Panc1 (cell line): ENCODE measurements at places on chromosomes 3 and 15. TPM values are rescaled to one million over a fixed set of nuclear protein-coding genes. Genes with fewer than 3 reads are reported as not detected.

DNA sequence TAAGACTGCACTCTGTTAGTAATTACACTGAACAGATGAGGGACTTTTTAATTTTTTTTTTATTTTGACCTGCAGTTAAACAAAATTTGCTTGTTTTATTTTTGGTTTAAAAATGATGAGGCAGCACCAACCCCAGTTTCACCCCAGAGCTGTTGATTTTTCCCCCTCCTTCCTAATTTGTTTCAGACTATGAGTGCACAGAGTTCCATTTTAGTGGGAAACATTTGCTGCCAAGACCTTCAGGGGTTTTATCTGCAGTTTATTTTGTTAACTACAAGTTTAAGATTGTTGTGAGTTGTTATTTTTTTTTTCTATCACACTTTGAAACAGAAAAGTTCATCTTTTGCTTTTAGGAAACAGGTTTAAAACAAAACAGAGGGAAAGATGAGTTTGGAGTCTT, 455.9 kb upstream of the NR2F2 start:
- no peak for DNase-seq

GRCh38 chr3:183548262-183548769, 7.2 kb downstream of the KLHL6 start:
- no peak for DNase-seq

DNA sequence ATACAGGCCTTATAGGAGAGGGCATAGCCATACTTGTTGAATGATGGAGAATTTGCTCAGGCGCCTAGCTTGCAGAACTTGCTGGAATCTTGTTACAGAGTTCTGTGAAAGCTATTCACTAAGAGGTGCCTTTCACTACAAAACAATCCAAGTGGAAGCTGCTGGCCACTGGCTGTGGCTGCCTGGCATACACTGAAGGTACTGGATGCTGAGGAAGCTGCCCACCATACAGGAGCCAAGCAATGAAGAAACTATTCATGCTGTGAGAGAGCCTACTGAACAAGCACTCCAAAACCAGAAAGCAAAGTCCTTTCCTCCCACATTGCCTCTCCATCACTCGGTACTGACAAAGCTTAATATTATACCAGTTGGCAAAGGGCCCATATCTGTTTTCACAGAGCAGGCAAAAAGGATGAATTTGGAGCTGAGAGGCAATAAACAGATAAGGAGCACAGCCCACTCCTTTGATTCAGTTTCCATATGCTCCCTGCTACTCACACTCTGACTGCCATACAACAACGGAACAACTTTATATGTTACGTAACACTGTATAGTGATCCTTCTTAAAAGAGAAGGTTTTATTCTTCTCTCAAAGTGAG, 192.6 kb upstream of the ALCAM start:
- DNase-seq: no peak

DNA sequence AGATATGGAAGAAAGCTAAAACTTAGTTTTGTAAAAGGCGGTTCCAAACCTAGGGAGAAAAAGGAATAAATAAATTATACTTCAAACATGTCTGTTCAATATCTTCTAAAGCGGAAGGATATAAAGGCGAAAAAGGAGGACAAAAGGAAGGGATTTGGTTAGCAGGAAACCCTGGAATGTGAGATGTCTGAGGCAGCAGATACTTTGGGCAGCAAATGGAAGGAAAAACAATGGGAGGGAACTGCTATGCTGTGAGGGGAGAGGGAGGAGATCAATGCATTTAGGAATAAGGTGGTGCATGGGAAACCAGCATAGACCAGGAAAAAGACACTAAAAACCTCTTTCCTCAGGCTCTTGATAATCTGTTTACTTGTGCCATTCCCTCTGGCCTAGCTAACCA, 120.8 kb downstream of the DNAH12 start:
- DNase-seq: no peak

Gene CHL1
- not detected for total RNA-seq
